ENCODE measurements at places on chromosomes 2 and 18.
A peak's percentile ranks its signal among the peaks of the same experiment; 100 is the strongest.

- DNase-seq, result peak; percentile 21
Measured at GRCh38 chr2:238370823-238371372, 50.6 kb downstream of the TRAF3IP1 start.

DNA sequence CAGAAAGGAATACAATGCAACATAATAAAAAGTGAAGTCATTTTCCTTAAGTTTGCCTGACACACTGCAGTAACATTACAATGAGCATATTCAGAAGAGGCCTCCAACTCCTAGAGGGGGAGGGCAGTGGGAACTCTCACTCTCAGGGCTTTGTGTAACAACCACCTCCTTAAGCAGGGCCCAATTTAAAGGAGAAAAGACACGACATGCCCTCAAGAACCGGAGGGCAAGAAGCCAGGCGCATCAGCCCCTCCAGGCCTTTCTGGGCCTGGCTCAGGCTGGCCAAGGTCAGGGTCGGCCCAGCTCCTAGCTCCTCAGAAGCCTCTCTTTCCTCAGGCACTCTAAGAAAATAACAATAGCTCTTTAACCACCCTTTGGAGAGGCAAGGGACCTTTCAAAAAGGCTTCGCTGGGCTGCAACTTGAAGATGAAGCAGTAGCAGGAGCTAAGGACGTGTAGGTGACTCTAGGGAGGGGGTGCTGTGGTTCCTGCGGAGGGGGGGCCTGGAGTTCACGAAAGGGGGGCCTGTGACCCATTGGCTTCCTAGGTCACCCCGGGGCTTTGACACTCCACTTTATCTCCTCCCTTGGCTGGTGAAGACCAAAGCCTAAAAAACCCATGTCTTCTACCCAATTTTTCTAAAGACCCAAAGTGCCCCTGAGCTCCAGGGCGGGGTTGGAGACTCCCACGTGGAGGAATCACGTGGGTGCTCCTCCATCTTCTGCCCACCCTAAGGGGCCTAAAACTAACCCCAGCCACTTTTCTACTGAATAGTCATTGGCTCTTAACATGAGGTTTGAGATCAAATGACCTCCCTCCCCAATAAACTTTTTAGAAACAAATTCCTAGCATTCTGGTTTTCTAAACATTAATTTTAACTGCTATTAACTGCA, 13.3 kb downstream of the SERTAD2 start:
- DNase-seq, result no peak

GRCh38 chr2:70946832-70947442, 11.2 kb downstream of the ATP6V1B1 start:
- peak; percentile 24 for DNase-seq

DNA sequence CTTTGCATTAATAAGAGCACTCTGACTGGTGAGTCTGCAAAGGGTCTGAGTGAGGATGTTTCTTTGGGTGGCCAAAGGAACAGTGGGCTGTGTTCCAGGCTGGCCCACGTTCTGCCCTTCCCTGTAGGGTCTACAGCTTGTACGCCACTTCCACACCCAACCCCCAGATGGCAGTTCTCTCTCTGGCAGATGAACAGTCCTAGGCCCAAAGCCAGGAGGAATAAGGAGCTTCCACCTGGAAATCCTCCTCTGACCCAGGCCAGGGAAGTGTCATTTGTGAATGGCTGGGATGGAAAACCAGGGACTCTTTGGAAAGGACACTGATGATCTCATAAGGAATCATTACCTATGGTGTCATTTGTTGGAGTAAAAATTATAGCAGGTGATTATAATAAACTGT, 6.6 kb downstream of the OTOF start:
- no peak for DNase-seq

GRCh38 chr2:174686430-174686829, 77.8 kb downstream of the CHRNA1 start:
- no peak for DNase-seq

- DNase-seq, result no peak
Measured at GRCh38 chr2:102187496-102188150, 800 bp downstream of the IL1RL2 start.

DNA sequence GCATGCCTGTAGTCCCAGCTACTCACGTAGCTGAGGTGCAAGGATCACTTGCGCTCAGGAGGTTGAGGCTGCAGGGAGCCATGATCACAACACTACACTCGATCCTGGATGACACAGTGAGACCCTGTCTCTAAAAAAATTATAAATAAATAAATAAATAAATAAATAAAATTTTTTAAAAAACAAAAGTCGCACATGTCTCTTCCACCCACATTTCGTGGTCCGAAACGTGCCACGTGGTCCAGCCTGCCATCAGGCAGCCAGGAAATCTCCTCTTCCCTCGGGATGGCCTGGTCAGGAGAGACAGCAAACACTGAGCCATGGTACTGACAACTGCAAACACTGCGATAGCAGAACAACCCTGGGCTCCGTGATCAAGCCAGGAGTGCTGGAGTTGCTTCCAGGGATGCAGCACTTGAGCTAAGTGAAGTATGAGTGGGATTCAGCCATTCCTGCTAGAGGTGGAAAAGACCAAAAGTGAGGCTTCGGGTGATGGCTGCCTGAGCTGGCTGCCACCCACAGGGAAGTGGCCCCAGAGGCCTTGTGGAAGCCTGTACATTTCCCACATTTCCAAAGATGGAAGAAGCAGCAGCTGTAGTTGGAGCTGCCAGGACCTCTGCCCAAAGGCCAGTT, 193.1 kb downstream of the SMAD2 start:
- no peak for DNase-seq

DNA sequence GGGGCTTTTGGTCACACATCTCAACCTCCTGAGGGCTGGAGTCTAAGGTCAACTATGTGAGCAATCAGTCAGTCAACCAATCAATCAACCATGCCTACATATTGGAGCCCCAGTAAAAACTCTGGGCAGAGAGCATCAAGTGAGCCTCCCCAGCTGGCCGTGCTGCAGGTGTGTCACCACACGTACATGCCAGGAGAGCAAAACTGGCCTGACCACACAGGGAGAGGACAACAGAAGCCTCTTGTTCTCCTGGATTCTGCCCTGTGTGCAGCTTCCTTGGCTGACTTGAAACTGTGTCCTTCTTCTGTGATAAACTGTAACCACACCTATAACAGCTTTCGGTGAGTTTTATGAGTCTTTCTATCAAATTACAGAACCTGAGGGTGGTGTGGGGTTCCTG, 25.9 kb downstream of the GPR35 start:
- no peak for DNase-seq

DNA sequence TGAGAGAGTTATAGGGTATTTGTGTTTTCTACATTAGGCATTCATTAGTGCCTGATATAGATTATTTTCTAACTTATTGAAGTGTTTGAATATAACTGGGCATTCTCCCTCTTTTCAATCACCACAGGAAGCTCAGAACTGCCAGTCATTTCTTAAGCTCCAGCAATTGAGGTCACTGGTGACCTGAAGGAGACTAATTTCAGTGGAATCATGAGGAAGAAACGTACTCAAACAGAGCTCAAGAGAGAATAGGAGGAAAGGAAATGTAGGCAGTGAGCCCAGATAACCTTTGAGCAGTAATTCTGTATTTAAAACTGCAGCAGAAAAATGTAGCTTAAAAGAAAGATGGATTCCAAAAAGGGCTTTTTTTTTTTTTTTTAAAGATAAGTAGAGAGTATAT, 1035.5 kb downstream of the SOCS6 start:
- no peak for DNase-seq

DNA sequence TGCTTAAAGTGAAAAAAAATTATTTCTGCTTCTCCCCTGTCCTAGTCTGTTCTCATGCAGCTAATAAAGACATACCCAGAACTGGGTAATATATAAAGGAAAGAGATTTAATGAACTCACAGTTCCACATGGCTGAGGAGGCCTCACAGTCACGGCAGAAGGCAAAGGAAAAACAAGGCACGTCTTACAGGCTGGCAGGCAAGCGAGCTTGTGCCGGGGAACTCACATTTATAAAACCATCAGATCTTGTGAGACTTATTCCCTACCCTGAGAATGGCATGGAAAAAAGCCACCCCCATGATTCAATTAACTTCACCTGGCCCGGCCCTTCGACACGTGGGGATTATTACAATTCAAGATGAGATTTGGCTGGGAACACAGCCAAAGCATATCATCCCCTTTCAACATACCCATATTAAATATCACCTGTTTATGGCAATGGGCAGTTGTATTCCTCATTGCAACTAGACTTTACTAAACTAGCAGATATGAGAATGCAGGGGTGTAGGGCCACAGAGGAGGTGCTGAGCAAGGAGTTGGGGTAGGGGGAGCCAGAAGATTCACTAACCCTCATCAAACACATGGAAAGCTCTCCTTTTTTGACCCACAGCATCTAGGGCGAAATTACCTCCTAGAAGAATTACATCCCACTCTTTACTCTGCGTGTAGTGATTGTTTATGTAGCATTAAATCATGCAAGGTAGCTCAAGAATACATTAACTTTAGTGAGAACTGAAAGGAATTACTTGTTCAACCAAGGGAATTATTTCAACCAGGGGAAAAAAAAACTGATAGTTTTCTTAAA, 183.3 kb upstream of the DOK6 start:
- DNase-seq, result peak; percentile 94

GRCh38 chr2:158174956-158175355, 73.3 kb downstream of the UPP2 start:
- no peak for DNase-seq

- peak; percentile 0 for DNase-seq
Measured at GRCh38 chr18:79528846-79529245, 133.1 kb downstream of the NFATC1 start.

- DNase-seq, result no peak
Measured at GRCh38 chr2:110991911-110992310, 128.8 kb upstream of the BCL2L11 start.

DNA sequence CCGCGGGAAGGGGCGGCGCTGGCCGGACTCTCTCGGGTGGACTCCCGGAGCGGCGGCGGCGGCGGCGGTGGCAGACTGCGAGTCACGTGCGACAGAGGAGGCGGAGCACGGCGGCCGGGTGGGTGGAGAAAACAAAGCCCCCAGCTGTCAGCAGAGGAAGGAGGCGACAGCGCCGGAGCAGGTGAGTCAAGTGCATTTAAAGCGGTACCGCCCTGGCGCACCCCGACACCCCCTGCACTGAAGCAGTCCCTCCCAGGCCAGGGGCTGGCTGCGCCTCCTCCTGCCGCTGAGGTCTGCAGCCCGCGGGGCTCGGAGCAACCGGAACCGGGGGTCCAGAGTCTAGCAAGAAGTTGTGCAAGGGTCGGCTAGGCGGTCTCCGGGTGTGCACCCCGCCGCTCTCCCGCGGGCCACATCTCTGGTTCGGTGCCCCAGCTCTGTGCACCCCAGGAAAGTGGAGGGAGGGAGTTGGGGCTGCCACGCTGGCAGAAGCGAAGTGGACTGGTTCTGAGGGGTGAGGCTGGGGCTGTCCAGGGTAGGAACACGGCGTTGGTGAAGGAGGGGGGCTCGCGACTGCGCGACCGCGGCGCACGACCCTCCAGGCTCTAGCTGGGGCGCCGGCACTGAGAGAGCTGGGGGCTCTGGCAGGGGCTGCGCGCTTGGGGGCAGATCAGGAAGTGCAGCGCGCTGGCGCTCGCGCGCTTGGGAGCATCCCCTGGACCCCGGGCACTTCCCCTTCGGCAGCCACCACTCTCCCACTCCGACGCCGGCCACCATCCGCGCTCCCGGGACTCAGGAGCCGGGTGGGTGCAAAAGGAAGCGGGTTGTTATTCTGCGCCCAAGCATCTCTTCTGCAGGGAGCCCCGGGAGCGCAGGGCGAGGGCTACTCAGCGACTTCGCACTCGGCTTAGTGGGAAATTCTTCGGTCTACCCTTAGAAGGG, 64.0 kb upstream of the MAPRE2 start:
- peak; percentile 79 for DNase-seq

GRCh38 chr18:77879829-77880228, 630.2 kb downstream of the GALR1 start:
- DNase-seq, result no peak

GRCh38 chr18:8208716-8209115, 400.5 kb upstream of the RAB12 start:
- no peak for DNase-seq

- DNase-seq, result no peak
Measured at GRCh38 chr18:74328206-74328605, 12.6 kb downstream of the C18orf63 start.

DNA sequence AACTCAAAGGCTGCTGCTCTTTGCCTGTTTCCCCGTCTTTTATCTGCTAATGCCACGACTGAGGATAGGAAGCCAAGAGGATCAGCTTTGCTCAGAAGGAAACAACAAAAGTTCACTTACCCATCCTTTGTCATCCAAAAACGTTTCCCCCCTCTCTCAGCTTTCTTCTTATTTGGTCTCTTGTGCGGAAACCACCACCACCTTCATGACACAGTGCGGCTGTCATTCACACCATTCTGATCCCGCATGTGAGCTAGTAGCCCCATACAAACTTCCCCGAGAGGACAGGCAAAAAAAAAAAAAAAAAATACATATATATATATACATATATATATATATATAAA, 656 bp downstream of the LRRTM4 start:
- no peak for DNase-seq

- DNase-seq, result no peak
Measured at GRCh38 chr2:72118386-72118785, 29.3 kb downstream of the CYP26B1 start.

- no peak for DNase-seq
Measured at GRCh38 chr18:27144672-27145071, 40.4 kb downstream of the CHST9 start.

GRCh38 chr2:204282525-204282924, 262.8 kb upstream of the PARD3B start:
- DNase-seq, result no peak

DNA sequence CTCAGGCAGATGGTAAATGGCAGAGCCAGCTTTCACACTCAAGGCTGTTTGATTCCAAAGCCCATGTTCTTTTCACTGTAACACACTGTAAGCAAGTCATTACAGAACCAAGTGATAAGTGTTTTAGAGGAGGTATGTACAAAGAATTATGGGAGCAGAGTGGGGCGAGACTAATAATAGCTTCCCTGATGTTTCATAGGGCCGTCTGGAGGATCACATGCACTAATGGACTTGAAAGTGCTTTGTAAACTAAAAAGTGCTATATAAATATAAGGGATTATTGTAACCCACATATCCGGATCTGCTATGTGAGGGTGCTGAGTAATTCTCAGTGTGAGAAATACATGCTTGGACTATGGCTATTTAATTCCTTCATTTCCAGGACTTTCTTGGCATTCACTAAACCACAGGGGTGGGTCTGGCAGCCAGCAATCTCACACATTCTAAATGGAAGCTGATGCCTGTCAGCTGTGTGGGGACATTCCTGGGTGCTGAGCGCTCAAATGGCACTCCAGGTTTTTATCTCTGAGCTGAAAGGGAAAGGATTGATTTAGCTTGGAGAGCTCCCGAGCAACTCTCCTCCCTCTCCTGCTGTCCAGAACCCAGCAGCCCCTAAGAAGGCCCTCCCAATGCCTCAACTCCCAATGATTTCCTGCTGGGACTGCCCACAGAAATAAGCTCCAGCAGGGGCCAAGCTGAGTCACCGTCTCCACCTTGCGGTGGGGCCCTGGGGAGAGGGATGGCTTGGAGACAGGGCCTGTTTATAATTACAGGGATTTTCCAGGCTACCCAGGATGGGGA, 222.8 kb downstream of the SOX11 start:
- DNase-seq, result no peak

GRCh38 chr2:16037808-16038457, 97.6 kb downstream of the MYCN start:
- DNase-seq, result no peak

GRCh38 chr2:10246370-10246769, 56.3 kb upstream of the HPCAL1 start:
- DNase-seq, result no peak

Measured in NCI-H1105 (cell line).